ENCODE measurements at places on chromosomes 5 and 9.

DNA sequence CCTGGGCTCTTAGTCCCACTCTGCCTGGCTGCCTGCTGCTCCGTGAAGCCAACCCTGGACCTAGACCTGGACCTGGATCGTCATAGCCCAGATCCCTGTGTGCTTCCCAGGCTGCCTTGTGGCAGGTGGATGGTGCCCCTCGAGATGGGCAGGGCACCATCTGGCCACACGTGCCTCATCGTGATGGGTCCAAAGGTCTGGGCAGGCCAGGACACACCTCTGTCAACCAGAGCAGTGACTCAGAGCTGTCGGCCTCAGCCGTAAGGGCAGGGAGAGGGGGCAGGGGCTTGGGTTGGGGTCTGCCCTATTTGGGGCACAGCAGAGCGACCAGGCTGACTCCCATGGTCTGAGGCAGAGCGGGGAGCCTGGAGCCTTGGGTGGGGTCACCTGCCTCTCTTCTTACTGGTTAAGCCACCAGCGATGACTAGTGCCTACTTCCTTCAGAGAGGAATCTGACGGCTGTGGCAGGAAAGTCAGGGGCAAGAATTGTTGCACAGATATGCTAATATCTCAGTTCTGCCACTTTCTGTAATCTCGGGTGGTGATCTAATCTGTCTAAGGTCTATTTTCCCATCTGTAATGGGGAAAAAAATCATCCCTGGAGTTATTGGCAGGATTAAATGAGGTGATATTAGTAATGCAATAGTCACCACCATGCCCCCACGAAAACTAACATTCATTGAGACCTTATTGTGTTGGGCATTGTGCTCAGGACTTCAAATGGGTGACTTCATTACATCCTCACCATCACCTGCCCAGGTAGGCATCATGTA is 3.2 kb upstream of the CDHR2 start:
- H3K27me3 ChIP-seq = no peaks in the 10 kb centered on the region
- H3K27ac ChIP-seq = no peak overlapping the region
- peak overlapping the region; percentile 85 for H3K4me3 ChIP-seq
- peaks cover 40% of the 10 kb centered on the region for H3K4me1 ChIP-seq
- no peak for DNase-seq

DNA sequence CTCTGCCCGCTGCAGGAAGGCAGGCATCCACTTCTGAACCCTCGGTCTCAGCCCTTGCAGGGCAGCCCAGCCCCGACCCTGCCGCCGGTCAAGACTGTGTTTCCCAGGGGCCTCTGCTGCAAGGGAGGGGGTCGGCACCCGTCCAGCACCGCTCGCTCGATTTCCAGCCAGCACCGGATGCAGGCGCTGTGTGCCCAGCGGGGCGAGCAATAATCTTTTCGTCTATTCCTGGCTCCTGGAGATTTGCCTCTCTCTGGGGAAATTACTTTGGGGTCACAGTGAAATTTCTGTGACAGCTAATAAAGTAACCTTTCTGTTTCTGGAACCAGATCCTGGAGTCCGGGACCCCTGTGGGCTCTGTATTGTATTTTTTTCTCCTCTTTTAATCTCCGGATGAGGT is 155.3 kb downstream of the COL23A1 start:
- no peaks in the 10 kb centered on the region for H3K36me3 ChIP-seq
- no peak for DNase-seq
- H3K27ac ChIP-seq = no peak overlapping the region
- no peaks in the 10 kb centered on the region for H3K27me3 ChIP-seq

GRCh38 chr5:163347671-163348070 is 89.7 kb upstream of the CCNG1 start:
- H3K27me3 ChIP-seq = peaks cover 5% of the 10 kb centered on the region
- no peaks in the 10 kb centered on the region for H3K4me1 ChIP-seq
- no peak overlapping the region for H3K4me3 ChIP-seq
- no peaks in the 10 kb centered on the region for H3K36me3 ChIP-seq
- DNase-seq = peak; percentile 21

DNA sequence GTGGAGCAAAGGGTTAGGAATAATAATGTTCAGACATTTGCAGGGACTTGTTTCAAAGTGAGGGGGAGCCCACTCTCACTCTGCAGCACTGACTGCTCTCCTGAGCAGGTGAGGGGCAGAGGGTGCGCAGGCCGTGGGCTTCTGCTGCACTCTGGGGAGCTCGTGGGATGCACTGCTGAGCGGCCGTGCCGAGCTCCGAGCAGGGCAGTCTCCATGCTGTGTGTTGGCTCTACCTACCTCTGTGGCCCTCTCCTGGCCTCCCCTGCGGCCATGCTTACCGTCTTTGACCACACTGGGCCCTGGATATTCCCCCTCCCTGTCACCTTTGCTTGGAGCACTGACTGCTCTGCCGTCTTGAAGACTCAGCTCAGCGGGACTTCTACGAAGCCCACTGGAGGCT is 33.7 kb downstream of the CRB2 start:
- no peak overlapping the region for H3K27ac ChIP-seq
- no peak for DNase-seq
- peaks cover 4% of the 10 kb centered on the region for H3K4me1 ChIP-seq
- H3K27me3 ChIP-seq = no peaks in the 10 kb centered on the region
- no peaks in the 10 kb centered on the region for H3K36me3 ChIP-seq
- H3K4me3 ChIP-seq = no peak overlapping the region

DNA sequence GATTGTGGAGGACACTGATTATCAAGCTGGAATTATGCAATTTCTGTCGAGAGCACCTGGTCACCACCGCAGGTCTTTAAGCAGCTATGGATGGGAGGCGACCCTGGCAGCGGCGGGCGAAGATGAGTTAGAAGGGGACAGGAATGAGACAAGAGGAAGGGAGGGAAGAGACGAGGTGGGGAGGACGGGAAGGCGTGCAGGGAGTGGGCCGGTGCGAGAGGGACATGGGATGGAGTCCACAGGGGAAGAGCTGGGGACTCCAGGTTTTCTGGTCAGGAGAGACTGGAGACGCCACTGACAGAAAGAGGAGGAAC is 192.3 kb downstream of the MELK start:
- no peak overlapping the region for H3K4me3 ChIP-seq
- H3K27me3 ChIP-seq = peaks cover 32% of the 10 kb centered on the region
- H3K4me1 ChIP-seq = peaks cover 4% of the 10 kb centered on the region
- H3K36me3 ChIP-seq = no peaks in the 10 kb centered on the region
- no peak overlapping the region for H3K27ac ChIP-seq
- no peak for DNase-seq

- H3K4me1 ChIP-seq = no peaks in the 10 kb centered on the region
- H3K4me3 ChIP-seq = no peak overlapping the region
- DNase-seq = no peak
- H3K36me3 ChIP-seq = no peaks in the 10 kb centered on the region
- H3K27me3 ChIP-seq = no peaks in the 10 kb centered on the region
- H3K27ac ChIP-seq = no peak overlapping the region
Measured at GRCh38 chr5:68441309-68442073, 225.9 kb downstream of the PIK3R1 start.

GRCh38 chr5:103582364-103582763 is 19.8 kb upstream of the NUDT12 start:
- no peaks in the 10 kb centered on the region for H3K4me1 ChIP-seq
- H3K27me3 ChIP-seq = peaks cover 3% of the 10 kb centered on the region
- H3K4me3 ChIP-seq = no peak overlapping the region
- no peak for DNase-seq

DNA sequence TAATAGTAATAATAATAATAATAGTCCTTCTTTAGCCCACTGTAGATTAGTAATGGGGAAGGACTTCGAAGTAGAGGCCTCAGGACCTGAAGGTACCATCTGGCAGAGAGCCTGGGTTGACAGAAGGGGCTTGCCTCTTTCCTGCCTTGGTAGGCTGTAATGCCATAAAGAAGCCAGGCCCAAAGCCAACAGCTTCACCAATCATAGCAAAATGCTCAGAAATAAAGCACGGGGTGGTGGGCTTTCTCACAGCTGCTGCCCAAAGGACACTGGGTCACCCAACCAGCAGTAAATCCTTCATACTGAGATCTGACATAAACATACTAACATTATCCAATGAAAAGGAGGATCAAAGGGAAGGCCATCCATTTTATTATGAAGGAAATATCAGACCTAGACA is 70.7 kb downstream of the SUSD1 start:
- H3K27me3 ChIP-seq = no peaks in the 10 kb centered on the region
- peak; percentile 9 for DNase-seq
- no peaks in the 10 kb centered on the region for H3K36me3 ChIP-seq
- peaks cover 37% of the 10 kb centered on the region for H3K4me1 ChIP-seq
- peak overlapping the region; percentile 91 for H3K27ac ChIP-seq

GRCh38 chr5:146055432-146055831 is 49.9 kb downstream of the PLAC8L1 start:
- no peaks in the 10 kb centered on the region for H3K4me1 ChIP-seq
- no peaks in the 10 kb centered on the region for H3K36me3 ChIP-seq
- H3K27me3 ChIP-seq = peaks cover 17% of the 10 kb centered on the region
- DNase-seq = no peak
- H3K4me3 ChIP-seq = no peak overlapping the region

GRCh38 chr5:39427229-39427628 is 2.4 kb upstream of the DAB2 start:
- no peaks in the 10 kb centered on the region for H3K36me3 ChIP-seq
- peaks cover 14% of the 10 kb centered on the region for H3K4me1 ChIP-seq
- peaks cover 47% of the 10 kb centered on the region for H3K27me3 ChIP-seq
- no peak overlapping the region for H3K4me3 ChIP-seq

DNA sequence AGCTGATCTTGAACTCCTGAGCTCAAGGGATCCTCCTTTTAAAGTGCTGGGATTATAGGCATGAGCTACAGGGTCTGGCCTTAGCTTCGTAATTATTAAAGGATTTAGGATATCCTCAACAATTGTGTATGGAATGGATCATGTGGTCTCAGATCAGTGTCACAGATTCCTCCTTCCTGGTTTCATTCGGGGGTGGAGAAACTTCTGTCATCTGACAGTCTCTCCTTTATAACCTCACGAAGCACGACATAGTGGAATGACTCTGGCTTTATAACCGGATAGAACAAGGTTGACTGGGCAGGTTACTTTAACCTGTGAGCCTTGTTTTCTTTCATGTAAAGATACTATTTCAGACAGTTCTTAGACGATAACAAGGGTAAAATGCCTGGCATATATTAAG is 4.4 kb upstream of the GNG10 start:
- peaks cover 3% of the 10 kb centered on the region for H3K4me1 ChIP-seq
- no peak for DNase-seq
- H3K27ac ChIP-seq = no peak overlapping the region
- peaks cover 8% of the 10 kb centered on the region for H3K36me3 ChIP-seq
- no peaks in the 10 kb centered on the region for H3K27me3 ChIP-seq

DNA sequence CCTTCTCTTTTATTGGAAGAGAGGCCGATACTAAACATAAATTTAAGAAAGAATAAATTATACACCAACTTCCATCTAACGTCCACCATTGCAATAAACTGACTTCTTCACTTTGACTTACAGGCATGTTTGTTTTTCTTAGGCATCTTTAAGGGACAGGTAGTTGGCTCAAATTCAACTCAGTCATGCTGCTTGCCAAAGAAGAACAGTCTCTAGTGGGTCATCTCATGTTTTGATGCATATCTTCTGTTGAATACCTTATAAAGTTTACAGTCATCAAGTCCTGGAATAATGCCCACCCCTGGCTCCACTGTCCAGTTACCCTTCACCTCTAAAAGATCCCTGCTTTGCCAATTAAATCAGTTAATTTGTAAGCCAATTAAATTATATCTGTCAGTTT is 328.2 kb upstream of the GRAMD2B start:
- DNase-seq = no peak
- H3K4me1 ChIP-seq = no peaks in the 10 kb centered on the region
- H3K27ac ChIP-seq = no peak overlapping the region
- H3K4me3 ChIP-seq = no peak overlapping the region
- peaks cover 9% of the 10 kb centered on the region for H3K27me3 ChIP-seq

DNA sequence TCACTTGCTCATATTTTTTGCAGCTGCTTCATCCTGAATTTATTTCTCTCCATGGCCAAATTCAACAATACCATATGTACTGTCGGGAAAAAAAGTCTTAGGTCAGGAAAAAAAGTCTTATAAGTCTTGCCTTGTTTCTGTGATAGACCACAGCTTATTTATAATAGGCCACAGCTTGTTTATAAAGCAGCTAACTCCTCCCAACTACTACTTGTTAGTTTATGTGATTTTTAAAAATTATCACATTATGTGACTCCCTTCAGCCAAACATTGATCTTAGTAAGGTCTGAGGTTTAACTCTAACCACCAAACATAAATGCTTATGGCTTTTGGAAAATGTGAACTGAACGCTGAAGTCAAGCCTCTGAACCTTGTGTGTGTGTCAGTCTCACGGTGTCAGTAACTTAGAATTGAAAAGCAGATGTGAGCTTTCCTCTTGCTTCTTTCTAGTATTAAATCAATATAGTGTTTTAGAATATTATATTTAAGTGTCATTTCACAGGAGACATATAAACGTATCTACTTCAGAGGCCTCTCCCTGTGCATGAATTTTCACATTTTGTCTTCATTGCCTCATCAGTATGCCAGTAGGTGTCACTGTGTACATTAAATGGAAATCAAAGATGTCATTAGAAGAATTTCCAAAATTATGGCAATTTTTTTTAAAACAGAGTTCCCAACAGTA is 51.3 kb downstream of the SNX24 start:
- H3K4me1 ChIP-seq = no peaks in the 10 kb centered on the region
- no peak overlapping the region for H3K4me3 ChIP-seq
- no peaks in the 10 kb centered on the region for H3K27me3 ChIP-seq
- DNase-seq = no peak

DNA sequence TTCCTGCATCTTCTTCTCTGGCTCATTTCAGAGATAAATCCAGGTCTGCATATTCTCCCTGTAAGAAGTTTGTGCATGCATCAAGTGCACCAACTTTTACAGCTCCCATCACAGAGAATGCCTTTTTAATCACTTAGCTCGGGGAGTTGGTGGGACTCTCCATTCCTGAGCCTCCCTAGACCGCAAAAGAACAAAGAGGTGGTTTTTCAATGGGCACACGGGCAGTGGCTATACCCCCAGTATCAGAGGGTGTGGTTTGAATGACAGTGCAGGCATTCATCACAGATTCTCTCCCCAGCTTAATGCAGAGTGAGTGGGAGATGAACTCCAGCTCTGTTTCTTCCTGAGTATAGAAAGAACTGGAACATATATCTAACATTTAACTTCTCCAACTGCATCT is 264.7 kb upstream of the NR4A3 start:
- H3K4me3 ChIP-seq = no peak overlapping the region
- DNase-seq = no peak
- no peaks in the 10 kb centered on the region for H3K4me1 ChIP-seq
- no peak overlapping the region for H3K27ac ChIP-seq

GRCh38 chr9:133427658-133428348 is 5.6 kb downstream of the ADAMTS13 start:
- peaks cover 18% of the 10 kb centered on the region for H3K4me1 ChIP-seq
- DNase-seq = no peak
- no peaks in the 10 kb centered on the region for H3K36me3 ChIP-seq
